ENCODE measurements at places on chromosomes 1 and 21.
A peak's percentile ranks its signal among the peaks of the same experiment; 100 is the strongest.

GRCh38 chr1:201511941-201512539 is 5.1 kb upstream of the CSRP1 start:
- DNase-seq = no peak

DNA sequence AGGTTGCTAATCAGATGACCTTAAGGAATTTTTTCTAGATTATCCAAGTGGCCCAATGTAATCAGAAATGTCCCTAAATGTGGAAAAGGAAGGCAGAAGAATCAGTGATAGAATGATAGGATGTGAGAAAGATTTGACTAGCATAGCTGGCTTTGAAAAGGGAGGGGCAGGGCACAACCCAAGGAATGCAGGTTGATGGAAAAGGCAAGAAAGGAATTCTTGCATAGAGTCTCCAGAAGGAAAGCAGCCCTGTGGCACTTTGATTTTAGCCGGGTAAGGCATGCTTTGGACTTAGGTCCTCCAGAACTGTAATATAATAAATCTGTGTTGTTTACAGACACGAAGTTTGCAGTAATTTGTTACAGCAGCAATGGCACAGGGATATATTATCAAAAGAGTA is 375.7 kb upstream of the B3GALT2 start:
- no peak for DNase-seq

DNA sequence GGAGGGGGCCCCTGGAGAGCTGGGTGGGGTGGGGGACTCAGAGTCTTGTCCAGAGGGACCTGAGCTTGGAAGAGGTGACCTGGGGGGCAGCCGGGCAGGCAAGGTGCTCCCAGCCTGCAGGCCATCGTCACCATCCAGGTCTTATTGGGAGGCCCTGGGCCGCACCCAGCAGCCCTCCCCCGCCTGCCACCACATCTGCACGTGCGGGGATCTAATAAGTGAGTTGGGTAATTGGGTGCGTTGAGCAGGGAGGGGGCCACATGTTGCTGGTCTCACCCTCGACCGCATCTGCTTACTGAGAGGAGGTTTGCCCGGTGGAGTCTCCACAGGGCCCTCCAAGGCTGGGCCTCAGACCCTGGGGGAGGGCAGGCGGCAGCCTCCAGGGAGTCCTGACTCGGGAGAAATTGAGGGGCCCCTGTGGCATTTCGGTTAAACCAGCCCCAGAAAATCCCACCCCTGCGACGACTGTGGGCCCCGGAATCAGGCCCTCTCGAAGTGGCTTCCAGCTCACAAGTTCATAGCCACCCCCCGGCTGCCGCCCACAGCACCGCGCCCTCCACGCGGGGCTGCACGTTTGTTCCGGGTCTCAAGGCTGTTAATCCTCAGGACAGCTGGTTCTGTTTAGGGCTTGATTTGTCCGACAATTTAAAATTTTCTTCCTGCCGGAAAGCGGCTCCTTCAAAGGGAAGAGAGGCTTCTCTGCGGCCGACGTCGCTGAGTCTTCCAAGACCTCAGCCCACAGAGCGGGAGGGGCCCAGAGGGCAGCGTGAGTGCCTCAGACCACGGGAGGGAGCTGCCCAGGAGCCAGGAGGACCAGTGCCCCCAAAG is 14.7 kb upstream of the COL6A2 start:
- DNase-seq = no peak

- DNase-seq = no peak
Observed at GRCh38 chr1:37482796-37483744, 8.7 kb downstream of the ZC3H12A start.

- no peak for DNase-seq
Observed at GRCh38 chr1:24298606-24299005, 20.6 kb upstream of the GRHL3 start.

DNA sequence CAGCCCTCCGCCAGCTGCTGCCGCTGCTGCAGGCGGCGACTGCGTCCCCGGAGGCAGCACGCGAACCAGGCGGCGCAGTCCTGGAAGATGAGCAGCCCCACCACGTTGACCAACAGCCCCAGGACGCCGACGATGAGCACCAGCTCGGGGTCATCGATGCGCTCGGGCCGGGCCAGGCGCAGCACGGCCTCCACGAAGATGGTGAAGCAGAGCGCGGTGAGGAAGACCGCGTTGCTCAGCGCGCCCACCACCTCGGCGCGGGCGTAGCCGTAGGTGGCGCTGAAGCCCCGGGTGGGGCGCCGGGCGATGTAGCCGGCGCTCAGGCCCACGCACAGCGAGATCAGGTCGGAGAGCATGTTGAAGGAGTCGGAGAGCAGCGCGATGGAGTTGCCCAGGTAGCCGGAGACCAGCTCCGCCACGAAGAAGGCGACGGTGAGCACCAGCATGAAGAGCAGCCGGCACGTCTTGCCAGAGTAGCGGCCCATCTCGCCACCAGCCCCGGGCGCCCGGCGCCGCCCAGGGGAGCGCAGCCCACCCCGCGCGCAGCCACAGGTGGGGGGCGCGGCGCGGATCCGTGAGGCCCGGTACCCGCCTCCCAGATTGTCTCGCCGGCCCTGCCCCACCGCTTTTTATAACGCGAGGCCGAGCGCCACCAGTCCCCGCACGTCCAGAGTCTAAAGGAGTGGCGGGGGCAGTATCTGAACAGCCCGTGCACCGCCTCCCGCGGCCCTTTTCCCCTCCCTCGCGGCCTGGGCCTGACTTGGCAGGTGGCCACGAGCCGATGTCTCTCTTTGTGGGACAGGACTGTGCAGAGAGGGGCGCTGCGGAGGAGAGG is at the start of gene SLC30A10:
Gene SLC30A10, minus strand, starts transcription at position 602 of the 835 bp plus-strand sequence. Its CDS starts 117 bp downstream, at position 485.
- peak; percentile 28 for DNase-seq
